ENCODE measurements at places on chromosomes 2 and 18.

GRCh38 chr2:141611176-141611571 is 519.6 kb downstream of the LRP1B start:
- DNase-seq = no peak

GRCh38 chr2:198916548-198917080 is 541.1 kb downstream of the SATB2 start:
- DNase-seq = no peak

DNA sequence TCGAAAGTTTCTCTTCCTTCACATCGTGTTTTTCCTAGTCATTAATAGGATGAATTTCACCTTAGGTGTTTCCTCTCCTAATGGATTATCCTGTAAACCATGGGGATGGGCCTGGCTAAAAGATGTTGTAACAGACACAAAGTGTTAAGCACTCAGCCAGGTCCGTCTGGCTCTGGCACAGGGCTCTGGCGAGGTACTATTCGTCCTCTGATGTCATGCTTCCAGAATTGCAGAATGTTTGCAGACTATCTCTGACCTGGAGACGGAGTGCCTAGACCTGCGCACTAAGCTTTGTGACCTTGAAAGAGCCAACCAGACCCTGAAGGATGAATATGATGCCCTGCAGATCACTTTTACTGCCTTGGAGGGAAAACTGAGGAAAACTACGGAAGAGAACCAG is 13.2 kb downstream of the ATG16L1 start:
- no peak for DNase-seq

- peak; percentile 28 for DNase-seq
These were observed 13.1 kb downstream of the STARD7 start for GRCh38 chr2:96195410-96196066.

GRCh38 chr2:3450385-3451010 is 68.8 kb downstream of the ADI1 start:
- no peak for DNase-seq

DNA sequence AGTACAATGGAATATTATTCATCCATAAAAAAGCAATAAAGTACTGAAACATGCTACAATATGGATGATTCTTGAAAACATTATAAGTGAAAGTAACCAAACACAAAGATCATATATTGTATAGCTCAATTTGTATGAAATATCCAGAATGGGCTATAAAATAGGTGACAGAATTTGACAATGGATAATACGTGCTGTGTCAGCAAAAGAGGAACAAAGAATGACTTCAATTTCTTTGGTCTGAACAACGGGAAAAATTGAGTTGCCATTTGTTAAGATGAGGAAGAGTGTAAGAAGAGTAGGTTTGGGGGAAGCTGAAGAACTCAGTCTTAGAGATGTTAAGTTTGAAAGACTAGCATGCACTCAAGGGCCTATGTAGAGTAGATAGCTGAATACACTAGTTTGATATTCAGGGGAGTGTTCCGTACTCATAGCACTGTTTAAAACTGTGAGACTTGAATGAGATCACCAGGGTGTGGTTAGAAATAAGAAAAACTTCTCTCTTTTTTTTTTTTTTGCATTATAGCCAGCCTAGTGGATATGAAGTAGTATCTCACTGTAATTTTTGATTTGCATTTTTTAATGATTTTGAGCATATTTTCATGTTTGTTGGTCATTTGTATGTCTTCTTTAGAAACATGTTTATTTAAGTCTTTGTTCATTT is 213.6 kb downstream of the NR4A2 start:
- DNase-seq = no peak
